MG63 (cell line): ENCODE measurements at places on chromosomes 2 and 18. TPM values are rescaled to one million over a fixed set of nuclear protein-coding genes. Genes with fewer than 3 reads are reported as not detected.

Gene CD226
- 0.07 and 0.10 TPM in 2 replicates for total RNA-seq

Gene TMEM37
- 0.56 TPM in 1 of 2 replicates, not detected in the other for total RNA-seq

Gene LIMS1
- 42.1 and 49.2 TPM in 2 replicates for total RNA-seq

Gene LAMA1
- total RNA-seq = 1.1 and 1.6 TPM in 2 replicates

Gene EFHD1
- not detected in 2 replicates for total RNA-seq

Gene SCN1A
- total RNA-seq = not detected in 2 replicates

GRCh38 chr18:29311580-29311979, 1134.7 kb upstream of the CDH2 start:
- no peak for DNase-seq

- DNase-seq = no peak
Measured at GRCh38 chr18:2853926-2854664, 7.3 kb downstream of the EMILIN2 start.

GRCh38 chr2:112150447-112150846, 12.3 kb downstream of the FBLN7 start:
- peak; percentile 71 for DNase-seq

DNA sequence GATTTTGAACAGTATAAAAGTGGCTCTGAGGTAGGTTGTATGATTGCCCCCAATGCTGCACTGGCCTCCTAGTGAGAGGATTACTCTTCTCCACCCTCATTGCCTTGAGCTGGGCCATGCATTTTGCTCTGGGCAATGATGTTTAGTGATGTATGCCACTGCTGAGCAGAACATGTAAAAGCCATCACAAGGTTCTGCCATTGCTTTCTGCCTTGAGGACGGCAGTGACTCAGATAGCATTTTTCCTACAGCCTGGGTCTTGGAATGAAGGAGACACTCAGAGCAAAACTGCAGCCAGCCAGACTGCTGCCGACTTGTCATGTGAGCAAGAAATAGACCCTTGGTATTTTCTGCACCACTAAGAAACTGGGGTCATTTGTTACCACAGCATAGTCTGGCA, 27.6 kb downstream of the GPATCH11 start:
- no peak for DNase-seq

DNA sequence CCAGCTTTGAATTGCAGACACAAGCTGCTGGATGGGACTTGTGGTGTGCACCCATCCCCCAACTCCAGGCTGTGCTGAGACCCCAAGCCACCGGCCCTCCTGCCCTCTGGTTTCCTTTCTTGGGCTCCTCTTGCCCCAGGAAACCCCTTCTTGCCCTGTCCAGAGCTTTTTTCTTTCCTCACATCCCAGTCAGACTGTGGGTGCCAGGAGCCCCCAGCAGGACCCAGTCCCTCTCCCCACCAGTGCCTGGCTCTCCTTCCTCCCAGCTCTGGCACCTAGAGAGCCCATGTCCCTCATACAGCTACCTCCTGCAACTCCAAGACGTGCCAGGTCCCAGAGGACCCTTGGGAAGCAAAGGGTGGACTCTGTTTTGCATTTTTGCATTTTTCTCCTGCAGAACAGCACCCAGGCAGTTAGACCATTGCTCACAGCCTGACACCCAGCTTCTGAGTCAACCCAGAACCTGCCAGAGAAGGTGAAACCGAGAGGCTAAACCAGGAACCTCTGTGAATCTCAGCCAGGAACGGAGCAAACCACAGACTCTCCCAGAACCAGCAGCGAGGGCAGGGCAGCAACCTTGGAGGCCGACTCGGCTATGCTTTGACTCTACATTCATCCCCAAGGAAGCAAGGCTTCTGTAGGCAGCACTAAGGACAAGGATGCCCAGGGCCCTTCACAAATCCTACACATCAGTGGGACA, 221.1 kb downstream of the ANAPC1 start:
- DNase-seq = peak; percentile 36

- DNase-seq = no peak
Measured at GRCh38 chr18:56066524-56067213, 478.7 kb upstream of the TCF4 start.

DNA sequence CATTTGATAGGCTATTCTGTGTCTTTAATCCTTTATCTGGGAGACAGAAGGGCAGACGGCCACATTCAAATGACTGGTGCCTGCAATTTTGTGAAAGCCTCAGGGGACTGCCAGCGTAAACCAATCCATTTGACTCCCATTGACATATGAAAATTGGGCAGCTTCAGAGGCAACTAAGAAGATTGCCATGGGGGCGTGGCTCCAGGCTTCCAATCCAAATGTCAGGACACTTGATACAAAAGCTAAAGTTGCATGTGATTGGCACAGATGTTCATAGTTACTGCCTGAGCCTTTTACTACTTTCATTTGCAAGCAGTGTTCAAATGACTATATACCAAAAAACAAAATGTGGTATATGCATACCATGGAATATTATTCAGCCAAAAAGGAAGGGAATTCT, 42.0 kb downstream of the SPC25 start:
- DNase-seq = peak; percentile 14

GRCh38 chr2:176681584-176682115, 412.4 kb downstream of the MTX2 start:
- DNase-seq = no peak

GRCh38 chr18:47737956-47738355, 192.5 kb downstream of the SMAD2 start:
- DNase-seq = no peak

- DNase-seq = peak; percentile 45
Measured at GRCh38 chr18:48733643-48734253, 194.9 kb downstream of the CTIF start.

GRCh38 chr2:74146929-74147726, 584 bp downstream of the BOLA3 start:
- peak; percentile 27 for DNase-seq

GRCh38 chr2:158488442-158489216, 31.9 kb downstream of the PKP4 start:
- no peak for DNase-seq

DNA sequence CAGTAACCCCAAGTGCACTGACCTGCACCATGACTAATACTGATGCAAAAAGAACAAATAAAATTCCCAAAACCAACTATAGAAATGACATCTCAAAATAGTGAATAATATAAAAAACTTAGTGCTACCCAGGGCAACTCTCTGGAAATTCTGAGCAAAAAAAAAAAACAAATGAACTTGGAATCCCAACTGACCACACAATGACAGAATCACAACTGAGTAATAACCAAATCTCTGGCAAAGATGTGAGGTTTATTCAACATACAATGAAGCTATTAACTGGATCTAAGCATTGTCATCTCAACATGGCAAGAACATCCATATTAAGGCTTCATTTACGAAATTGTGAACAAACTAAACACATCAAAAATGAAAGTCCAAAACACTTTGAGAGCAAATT, 22.7 kb downstream of the EXOC6B start:
- no peak for DNase-seq

DNA sequence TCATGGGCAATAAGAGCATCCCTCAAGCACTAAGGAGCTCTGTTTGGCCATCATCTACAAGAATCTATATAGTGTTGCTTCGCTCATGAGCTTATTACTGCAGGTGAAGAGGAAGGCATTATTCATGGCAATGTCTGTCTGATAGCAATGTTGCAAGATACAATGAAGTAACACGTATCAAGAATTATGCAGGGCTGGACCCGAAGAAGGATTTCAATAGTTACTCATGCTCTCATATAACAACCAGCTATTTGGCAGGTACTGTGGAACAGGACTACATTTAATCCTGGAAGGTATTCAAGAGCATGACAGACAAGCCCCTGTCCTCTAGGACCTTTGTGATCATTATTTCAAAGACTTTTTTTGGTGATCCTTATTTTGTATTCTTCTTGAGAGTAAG, 109.6 kb downstream of the LAMA3 start:
- DNase-seq = no peak

GRCh38 chr2:136422512-136422911, 304.6 kb upstream of the CXCR4 start:
- DNase-seq = no peak

- DNase-seq = peak; percentile 82
Measured at GRCh38 chr2:203743441-203743981, 37.1 kb downstream of the CD28 start.

- DNase-seq = no peak
Measured at GRCh38 chr2:43481927-43482542, 113.8 kb downstream of the THADA start.

DNA sequence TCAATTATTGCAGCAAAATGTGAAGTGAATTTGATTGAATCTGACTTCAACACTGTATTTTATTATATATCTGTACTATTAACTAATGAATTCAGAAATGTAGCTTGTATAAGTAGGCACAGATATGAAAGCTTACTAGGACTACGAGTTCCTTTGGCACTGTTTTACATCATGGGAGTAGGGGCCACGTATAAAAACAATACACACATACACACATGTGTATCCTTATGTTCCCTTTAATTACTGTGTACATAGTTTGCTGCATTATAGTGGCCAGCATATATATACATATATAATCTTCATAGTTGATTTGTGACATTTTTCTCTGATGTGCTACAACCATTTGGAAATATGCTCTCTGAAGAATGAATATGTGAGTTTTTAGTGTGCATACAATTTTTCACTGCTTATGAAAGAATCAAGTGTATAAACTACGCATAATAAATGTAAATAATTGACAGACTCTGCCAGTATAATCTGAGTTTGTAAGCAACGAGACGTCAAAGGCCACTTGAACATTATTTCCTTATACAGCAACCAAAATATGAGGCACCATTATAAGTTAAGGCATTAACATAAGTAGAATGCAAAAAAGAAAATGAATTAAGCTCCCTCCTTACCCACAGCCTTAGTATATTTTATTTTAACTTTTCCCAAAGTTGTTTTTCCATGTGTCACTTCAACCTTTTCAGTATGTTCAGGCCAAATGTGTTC, 98.1 kb upstream of the GALNT5 start:
- DNase-seq = no peak

- DNase-seq = peak; percentile 38
Measured at GRCh38 chr2:117979911-117980701, 33.8 kb downstream of the CCDC93 start.

DNA sequence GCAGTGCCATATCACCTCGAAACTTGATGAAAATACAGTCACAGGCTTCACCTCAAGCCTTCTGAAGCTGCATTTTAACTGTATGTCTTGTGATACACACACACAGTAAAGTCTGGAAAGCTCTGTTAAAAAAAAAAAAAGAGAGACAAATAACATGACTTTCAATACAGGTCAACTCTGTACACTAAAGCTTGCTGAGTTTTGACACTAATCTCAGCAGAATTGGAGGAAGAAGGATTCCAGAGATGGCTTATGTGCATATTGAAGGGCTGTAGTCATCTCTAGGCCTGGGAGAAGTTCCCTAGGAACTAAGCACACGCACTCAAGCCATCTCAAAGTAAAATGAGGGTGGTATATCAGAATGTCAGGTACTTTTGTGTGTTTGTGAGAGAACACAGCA, 875.1 kb downstream of the EPHA4 start:
- DNase-seq = no peak

DNA sequence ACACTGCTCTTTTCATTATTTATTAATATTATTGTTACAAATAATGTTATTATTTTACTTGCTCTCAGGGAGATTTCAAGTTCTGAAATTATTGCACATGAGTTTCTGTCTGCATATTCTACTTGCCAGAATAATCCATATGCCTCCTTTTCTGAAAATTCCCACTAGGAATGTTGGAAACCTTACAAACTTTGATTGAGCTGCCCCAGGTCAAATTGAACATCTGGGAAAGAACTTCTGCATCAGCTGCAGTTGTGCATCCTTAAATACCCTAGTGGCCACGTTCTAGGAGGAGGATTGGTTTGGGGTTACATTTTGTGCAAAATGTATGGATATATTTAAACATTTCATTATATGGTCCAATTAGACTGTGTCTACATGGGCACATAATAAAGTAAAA, 1302.7 kb upstream of the PIK3C3 start:
- DNase-seq = no peak

DNA sequence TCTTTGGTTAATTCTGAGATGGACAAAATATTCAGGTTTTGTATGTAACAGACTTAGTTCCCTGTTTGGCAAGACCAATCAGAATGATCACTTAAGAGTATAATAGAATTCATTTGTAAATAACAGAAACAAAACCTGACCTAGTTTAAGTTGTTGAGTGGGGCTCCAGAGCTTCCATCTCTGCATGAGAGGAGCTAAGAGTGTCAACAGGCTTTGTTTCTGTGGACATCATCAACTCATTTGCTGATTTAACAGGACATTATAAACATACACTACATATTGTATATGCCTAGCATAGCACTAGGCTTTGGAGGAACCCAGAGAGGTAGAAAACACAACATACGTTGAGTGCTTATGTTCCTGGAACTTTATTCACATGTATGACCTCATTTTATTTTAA, 75.3 kb upstream of the TRIB2 start:
- DNase-seq = no peak
